Activated T-helper 17 cell treated with anti-CD3 and anti-CD28 coated beads, Interleukin-2, amount 50 U/mL, for 72 hours (primary cell): ENCODE measurements at places on chromosomes 3 and 15. TPM values are rescaled to one million over a fixed set of nuclear protein-coding genes. Genes with fewer than 3 reads are reported as not detected.

- ATAC-seq: peak; percentile 8
- peaks cover 22% of the 10 kb centered on the region for H3K4me1 ChIP-seq
- peaks cover 19% of the 10 kb centered on the region for H3K36me3 ChIP-seq
- no peaks in the 10 kb centered on the region for H3K27me3 ChIP-seq
- peak overlapping the region; percentile 93 for H3K4me3 ChIP-seq
These were observed 632 bp upstream of the IDH3A start for GRCh38 chr15:78148392-78149067.

DNA sequence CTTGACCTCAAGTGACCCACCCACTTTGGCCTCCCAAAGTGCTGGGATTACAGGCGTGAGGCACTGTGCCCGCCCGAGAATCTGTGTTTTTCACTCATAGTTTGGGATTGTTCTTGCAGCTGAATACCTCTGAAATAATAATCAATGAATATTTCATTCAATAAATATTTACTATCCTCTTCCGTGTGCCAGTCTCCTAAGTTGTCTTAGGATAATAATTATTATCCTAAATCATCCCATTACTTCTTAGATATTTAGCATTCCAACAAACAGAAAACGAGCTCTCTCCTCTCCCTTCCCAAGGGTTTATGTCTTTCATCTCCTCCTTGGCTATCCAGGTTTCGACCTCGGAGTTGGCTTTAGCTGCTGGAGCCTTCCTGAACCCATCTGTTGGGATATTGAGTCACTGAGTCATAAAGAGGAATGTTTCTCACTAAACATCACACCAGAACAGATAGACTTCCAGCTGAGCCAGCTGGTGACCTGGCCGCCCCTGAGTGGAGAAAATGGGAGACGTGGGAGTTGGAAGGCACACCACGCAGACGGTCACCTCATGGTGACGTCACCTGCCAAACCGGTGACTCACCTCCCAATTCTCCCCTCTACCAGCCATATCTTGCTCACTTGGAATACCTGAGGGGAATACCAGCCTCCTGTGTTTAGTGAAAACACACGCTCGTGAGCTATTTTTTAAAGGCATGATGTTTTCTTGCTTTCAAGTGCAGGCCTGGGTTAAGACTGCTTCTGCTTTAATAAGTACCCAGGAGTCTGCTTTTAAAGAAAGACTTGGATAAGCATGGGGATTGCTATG lies 43.9 kb downstream of the BHLHE40 start:
- peak; percentile 15 for ATAC-seq

The STRC gene
- 1.1 TPM for total RNA-seq

The RHCG gene
- total RNA-seq: not detected

The TMEM207 gene
- not detected for total RNA-seq
